ENCODE measurements at places on chromosomes 12 and 14.

DNA sequence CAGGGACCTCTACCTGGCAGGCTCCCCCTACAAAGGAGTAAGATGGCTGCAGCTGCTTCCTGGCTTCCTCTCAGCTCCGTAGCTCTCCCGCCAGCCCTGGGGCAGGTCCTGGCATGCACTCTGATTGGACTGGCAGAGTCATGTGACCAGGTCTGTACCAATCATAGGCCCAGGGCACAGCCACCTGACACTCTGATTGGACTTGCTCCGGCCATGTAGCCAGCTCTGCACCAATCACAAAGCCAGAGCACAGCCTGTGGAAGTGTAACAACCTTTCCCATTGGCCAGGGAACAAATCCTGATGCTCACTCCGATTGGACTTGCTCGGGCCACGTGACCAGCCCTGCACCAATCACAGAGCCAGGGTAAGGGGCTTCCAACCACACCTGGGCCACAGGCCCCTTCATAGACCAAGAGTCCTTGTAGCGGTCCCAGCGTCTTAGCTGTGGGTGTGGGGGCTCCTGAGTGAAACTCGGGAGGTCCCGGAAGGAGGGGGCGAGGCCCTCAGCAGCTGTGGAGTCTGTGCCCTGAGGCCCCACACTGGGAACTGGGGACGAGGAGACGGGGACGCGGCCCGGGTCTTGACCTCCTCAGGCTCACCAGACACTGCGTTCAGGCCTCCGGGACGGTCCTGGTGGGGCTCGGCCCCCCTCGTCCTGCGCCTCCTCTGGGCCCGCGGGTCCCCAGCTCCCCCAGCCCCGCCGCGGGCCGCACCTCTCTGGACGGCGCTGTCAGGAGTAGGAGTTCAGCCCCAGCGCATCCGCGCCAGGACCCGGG is 210.6 kb downstream of the ADGRD1 start:
- no peak for DNase-seq

GRCh38 chr12:2408262-2408661 is 355.5 kb downstream of the CACNA1C start:
- no peak for DNase-seq

DNA sequence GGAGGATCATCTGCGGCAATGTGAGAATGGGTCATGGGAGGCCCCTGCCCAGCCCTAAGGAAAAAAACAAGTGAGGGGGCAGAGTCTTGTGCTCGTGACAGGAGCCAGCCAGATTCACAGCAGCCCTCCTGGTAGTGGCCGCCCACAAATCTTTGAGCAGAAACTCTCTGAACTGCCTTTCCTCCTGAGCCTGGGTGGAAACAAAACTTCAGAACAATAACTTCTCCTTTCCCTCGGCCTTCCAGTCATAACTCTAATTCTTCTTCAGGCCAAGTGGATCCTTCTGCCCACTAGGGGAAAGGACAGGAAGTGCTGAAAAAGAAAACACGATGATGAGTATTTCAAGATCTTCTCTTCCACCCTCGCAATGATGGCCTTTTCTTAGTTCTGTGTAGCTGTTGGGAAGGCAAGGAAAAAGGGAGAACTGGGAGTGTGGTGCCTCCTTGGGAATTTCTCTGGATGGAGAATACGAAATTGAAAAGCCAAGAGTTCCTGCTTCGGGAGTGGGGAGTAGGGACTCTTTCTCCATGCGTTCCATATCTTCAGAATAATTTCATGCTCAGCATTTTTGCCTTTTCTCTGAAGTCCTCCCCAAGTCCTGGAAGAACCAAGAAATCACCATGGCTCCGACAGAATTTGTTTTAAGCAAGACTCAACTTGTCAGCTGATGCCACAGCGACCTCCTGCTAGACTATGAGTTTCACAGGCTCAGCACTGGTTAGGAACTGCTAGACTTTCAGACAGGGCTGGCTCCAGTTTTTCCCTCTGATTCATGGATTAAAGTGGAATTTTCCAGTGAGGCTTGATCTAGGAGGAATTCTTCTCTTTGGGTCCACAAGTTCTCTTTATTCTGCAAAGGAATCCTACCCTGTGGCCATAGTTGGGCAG is 188.9 kb downstream of the CAND1 start:
- no peak for DNase-seq

DNA sequence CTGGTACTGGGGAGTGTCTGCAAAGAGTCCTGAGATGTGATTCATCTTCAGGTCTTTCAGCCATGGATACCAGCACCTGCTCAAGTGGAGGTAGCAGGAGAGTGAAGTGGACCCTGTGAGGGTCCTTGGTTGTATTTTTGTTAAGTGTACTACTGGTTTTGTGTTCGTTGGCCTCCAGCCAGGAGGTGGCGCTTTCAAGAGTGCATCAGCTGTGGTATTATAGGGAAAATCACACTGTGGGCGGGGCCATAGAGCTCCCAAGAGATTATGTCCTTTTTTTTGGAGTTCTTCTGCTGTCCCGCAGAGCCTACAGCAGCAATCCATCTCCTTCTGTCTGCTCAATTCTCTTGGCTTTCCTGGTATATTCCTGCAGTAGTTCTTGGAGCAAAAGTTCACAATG is 66.8 kb downstream of the SPATA7 start:
- DNase-seq, result no peak

- DNase-seq, result no peak
Observed at GRCh38 chr12:62003701-62004100, 256.5 kb upstream of the USP15 start.

DNA sequence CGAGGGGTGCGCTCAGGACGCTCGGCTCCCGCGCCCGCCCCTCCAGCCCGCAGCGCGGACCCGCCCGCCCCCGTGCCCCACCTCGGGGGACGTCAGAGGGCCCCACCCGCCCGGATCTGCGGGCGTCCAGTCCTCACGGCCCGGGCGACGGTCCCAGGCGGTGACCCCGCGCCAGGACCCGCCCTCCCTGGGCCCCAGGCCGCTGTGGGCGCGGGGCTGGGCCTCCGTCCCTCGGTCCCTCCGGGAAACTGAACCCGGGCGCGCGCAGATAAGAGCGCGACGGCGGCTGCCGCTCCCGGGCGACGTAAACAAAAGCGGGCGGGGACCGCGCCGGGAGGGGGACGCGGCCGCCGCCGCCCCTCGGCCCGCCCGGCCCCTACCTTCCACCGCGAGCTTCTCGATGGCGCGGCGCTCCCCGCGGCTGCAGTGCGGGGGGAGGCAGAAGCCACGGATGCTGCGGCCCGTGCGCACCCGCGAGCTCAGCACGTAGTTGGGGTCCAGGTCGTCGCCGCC is 1.1 kb downstream of the CKB start:
- no peak for DNase-seq

DNA sequence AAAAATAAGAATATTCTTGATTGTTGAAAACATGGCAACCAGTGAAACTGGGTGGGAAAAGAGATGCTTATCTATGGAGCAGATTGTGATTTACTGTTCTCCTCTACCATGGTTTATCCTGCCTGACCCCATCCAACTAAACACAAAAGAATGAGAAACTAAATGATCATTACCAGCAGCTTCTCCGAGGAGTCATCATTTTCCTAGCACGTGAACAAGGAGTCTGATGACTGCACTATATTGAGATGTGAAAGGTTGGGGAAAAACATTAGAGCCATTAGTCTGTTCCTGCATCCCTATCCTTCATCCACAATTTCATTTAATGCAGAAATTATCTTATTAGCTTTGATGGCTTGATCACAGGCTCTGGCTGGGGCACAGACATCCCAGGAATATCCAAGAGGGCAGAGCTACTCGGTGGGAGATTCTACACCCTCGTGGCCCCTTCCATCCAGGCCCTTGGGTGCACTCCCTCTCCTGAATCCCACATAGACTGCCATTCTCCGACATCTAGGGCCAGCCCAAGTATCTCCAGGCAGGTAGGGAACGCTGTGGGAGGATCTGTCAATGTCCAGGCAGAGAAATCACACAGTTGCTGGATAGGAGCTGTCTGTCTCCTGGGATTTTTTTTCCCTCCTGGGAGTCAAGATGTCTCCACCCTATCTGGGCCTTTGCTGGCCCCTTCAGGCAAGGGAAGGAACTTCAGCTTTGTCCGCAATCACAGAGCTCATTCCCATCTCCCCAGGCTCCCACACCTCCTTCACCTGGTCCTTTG is 43.3 kb upstream of the DHRS4 start:
- DNase-seq, result peak; percentile 28

DNA sequence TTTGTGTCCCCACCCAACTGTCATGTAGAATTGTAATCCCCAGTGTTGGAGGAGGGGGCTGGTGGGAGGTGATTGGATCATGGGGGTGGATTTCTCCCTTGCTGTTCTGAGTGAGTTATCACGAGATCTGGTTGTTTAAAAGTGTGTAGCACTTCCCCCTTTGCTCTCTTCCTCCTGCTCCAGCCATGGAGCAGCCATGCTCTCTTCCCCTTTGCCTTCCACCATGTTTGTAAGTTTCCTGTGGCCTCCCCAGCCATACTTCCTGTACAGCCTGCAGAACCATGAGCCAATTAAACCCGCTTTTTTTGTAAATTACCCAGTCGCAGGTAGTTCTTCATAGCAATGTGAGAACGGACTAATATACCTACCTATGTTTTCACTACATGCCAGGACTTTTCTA is 2.6 kb upstream of the POC1B start:
- DNase-seq, result no peak

DNA sequence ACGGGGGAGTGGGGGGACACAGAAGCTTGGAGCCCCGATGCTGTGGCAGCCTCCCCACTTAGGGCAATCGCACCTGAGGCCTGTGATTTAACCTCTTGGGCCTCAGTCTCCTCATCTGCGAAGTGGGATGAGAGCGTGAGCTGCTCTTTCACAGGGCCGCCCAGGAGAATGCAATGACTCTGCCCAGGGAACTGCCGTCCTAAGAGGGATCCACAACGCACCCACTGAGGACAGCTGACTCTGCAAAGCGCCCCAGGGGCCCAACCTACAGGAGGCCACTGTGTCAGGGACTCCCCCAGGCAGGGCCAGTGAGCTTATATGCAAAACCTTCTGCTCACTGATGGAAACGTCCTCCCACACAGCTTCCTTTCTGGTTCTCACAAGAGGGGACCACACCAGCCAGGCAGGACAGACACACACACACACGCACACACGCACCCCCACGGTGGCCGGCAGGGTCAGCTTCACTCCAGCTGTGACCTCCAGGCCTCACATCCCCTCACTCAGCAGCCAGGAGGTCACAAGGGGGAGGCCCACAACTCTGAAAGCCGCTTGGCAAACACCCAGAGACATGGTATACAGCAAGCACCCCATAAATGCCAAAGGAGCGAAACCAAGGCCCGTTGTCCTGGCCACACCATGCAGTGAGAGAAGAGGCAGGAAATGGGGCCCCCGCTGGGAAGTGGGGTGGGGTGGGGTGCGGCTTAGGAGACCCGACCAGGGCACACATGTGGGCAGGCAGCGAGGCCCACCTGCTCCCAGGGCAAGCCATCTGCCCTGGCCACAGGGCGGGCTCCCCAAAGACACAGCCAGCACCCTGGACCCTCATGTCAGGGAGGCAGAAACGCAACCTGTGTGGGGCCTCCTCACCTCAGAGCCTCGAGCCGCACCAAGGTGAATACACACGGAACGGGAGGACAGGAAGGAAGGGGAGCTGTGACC is 73.3 kb downstream of the NCOR2 start:
- peak; percentile 70 for DNase-seq

DNA sequence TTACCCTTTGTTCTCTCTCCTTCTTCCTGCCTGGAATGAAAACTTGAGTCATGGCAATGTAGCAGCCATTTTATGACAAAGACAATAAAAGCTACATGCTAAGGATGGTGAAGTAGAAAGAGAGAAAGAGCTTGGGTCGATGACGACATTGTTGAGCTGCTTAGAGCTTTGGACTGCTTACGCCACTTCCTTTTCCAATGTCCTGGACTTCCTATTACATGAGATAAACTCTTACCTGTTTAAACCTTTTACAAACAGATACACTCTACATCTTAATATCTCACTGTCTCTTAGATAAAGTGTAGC is 70.1 kb downstream of the PEBP1 start:
- no peak for DNase-seq

DNA sequence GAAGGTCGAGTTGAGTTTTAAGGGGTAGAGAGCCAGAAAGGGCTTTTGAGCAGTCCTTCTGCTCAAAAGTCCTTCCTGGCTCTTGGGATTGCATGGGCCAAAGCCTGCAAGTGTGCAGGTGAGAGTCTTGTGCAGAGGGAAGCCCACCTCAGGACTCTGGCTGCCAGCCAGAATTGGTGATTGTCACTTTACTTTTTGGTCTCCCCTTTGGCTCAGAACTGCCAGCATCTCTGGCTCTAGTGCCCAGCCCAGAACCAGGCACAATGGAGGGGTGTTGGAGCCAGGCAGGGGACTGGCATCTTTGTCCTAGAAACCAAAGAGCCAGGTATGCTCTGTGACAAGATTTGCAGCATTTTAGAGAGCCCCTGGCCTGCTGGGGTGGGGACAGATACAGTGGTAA is 23.5 kb downstream of the FAM222A start:
- no peak for DNase-seq

DNA sequence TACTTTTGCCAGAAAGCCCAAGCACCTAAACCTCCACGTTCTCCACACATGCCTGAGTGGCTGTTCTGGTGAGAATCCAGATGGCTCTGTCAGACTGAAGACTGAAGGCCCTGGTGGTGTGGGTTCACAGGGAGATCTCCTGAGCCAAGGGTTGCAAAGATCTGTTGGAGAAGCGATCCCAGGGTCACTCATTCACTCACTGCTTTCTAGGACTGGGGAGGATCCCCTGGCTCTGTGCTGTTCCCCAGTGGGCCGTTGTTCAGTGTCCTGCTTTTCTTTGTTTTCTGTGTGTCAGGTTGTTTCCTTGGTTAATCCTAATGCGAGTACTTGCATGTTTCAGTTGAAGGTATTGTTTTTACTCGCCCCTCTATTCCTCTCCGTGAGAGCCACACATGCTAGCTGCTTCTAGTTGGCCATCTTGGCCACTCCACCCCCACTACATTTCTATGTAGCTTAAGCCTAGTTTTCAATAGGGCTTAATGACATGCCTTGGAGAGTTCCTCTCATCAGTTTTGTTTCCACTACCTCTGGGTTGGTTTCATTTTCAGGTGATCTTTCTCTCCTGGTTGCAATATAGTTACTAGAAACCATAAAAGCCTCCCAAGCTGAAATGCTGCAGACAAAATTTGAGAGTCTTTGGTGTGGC is 144.5 kb upstream of the SLC38A2 start:
- DNase-seq, result peak; percentile 80

DNA sequence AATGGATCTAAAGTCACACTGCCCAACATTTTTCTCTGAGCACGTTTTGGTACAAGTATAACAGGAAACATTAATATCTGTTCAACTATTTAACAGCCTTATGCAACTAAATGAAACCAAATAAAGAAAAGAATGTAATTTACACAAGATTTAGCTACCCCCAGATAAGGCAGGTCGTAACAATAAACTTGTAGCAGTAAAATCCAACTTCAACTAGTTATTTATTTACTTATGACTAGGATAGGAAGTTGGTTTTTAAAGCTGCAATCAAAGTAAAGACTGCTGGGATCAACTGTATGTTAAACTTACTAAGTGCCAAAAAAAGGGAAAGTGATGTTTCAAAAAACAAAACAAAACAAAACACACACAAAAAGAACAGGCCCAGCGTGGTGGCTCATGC is 30.9 kb downstream of the FERMT2 start:
- DNase-seq, result no peak

DNA sequence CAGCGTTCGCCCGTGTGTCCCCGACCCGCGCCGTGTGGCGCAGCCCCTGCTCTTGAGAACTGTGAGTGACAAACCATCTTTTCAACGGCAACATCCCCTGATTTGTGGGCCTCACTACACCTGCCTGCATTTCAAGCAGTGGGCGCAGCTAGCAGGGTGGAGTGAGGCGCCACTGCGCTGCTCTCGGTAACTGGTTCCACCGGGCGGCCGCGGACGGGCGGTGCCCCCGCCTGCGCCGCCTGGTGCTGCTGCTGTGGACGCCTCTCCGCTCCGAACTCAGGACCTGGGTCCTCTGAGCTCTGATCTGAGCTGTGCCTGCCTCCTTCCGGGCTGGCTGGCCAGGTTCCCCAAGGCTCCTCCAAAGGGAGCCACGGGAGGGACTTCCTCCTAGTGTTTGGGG is 5.9 kb upstream of the DEGS2 start:
- DNase-seq, result no peak

All from activated CD4-positive, alpha-beta T cell treated with anti-CD3 and anti-CD28 coated beads, Interleukin-10, Interleukin-2, amounts not matched to agents 100 ng/mL and 50 ng/mL, durations not matched to agents 16 hours and 8 hours (primary cell).